Activated naive CD8-positive, alpha-beta T cell treated with anti-CD3 and anti-CD28 coated beads, Interleukin-2, amount 10 ng/mL, durations not matched to agents 7 days and 5 days (primary cell): ENCODE measurements at places on chromosomes 13 and 19. TPM values are rescaled to one million over a fixed set of nuclear protein-coding genes. Genes with fewer than 3 reads are reported as not detected.

- H3K4me3 ChIP-seq, result no peak overlapping the region
- no peak for DNase-seq
- H3K27me3 ChIP-seq, result no peaks in the 10 kb centered on the region
- H3K36me3 ChIP-seq, result no peaks in the 10 kb centered on the region
Observed at GRCh38 chr13:31209172-31209840, 9.5 kb downstream of the B3GLCT start.

DNA sequence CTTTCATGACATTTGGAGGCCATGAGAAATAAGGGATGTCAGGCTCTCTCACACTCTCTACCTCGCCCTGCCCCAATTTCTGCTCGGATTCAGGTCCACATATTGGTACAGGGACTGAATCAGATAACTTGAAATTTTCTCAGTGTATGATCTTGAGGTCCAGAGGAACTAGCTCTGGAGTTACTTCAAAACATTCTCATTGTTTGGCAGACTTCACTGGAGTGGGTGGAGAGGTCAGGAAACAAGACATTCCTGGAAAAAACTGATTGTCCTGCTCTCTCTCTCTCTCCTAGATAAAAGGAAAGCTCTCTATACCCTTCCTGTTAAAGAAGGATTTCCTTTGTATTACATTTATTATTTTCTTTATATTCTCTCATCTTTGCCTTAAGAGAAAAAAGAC, 428.1 kb upstream of the DACH1 start:
- no peak for DNase-seq
- H3K4me3 ChIP-seq, result no peak overlapping the region
- no peaks in the 10 kb centered on the region for H3K27me3 ChIP-seq
- no peaks in the 10 kb centered on the region for H3K36me3 ChIP-seq

- peak within 1 kb of the TSS; percentile 75 for H3K4me3 ChIP-seq
- no peaks in the 10 kb centered on the region for H3K27me3 ChIP-seq
- H3K4me1 ChIP-seq, result peaks cover 10% of the 10 kb centered on the region
- H3K36me3 ChIP-seq, result no peaks in the 10 kb centered on the region
- peak; percentile 89 for DNase-seq
Observed at GRCh38 chr13:30422054-30422839, at the start of gene UBE2L5. Gene UBE2L5 (plus strand): TSS chr13:30422493. CDS start chr13:30427991, 5,498 bp downstream.

The CA11 gene
- 10.4 TPM for total RNA-seq

- no peaks in the 10 kb centered on the region for H3K4me1 ChIP-seq
- no peak overlapping the region for H3K4me3 ChIP-seq
- no peaks in the 10 kb centered on the region for H3K36me3 ChIP-seq
- no peaks in the 10 kb centered on the region for H3K27me3 ChIP-seq
Observed at GRCh38 chr19:14818588-14818987, 16.4 kb downstream of the OR7A5 start.

- DNase-seq, result peak; percentile 40
- peaks cover 70% of the 10 kb centered on the region for H3K27me3 ChIP-seq
- H3K4me3 ChIP-seq, result no peak overlapping the region
- no peak overlapping the region for H3K27ac ChIP-seq
Observed at GRCh38 chr13:99979453-99980200, 2.0 kb upstream of the ZIC2 start.

- H3K4me3 ChIP-seq, result no peak overlapping the region
- DNase-seq, result no peak
- H3K36me3 ChIP-seq, result peaks cover 5% of the 10 kb centered on the region
- no peaks in the 10 kb centered on the region for H3K27me3 ChIP-seq
Observed at GRCh38 chr13:73074014-73074413, 15.2 kb downstream of the KLF5 start.
